ENCODE measurements at places on chromosomes 7 and 10.

DNA sequence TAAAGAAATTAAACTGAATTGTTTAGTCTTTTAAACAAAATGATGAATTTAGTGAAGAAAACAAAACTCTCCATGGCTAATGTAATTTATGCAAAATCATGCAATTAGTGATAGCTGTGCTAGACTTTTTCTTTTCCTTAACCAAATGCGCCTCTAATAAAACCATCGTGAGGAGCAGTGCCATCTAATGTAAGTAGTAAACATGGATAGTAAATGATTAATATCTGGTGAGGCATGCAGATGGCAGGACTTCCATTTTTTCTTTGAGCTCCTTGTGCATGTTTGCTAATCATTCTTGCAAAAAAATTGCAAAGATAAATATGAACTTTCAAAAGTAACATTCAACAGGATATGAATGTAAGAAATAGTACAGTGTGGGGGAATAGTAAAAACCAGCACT, 2.3 kb downstream of the INSYN2A start:
- DNase-seq = no peak

GRCh38 chr7:30164567-30164966, 29.8 kb downstream of the MTURN start:
- DNase-seq = no peak

GRCh38 chr7:127886248-127886647, 145.0 kb downstream of the LRRC4 start:
- no peak for DNase-seq

DNA sequence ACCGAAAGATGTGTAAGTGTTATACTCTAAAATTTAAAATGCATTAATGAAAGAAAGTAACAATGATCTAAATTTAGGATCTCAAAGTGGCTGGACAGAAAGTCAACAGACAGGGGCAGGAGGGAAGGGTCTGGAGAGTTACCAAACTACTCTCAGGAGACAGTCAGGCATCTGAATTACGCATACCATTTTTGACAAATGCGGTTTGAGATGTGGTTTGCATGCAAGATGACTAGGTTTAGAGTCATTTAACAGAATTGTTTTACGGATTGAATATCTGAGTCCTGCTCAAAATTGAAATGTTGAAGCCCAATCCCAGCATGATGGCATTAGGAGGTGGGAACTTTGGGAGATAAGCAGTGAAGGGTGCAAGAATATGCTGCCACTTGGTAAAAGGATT, 314.1 kb downstream of the WDR11 start:
- DNase-seq = no peak

DNA sequence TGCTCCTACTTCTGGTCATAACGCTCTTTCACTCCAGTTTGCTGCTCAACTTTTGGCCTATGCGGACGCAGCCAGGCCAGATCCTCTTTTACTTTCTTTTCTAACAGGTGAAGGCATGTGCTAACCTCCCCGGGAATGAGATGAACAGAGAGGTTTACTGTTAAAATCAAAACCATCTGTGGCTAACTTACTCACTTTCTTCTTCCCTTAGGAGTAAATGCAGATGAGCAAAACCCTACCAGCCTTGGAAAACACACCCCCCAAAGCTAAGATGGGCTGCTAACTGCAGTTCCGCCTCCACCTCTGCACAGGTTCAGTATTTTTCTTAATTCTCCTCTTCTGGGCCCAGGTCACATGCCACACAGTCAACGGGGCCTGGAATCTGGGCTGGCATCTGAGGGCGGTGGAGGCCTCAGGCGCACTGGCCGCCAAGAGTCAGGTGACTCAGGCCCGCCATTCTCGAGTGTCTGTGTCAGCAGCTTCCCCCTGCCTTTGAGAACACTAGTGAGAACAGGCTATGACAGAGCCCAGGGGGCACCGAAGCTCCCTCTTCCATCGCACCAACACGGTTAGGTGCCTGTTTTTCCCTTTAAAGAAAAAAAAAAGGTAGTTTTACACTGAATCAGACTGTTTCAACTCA, 11.1 kb downstream of the FAM53B start:
- no peak for DNase-seq

- no peak for DNase-seq
These were observed 127.5 kb downstream of the SNX10 start for GRCh38 chr7:26419198-26419597.

- DNase-seq = no peak
These were observed 688 bp downstream of the ORAI2 start for GRCh38 chr7:102434039-102434486.

- DNase-seq = no peak
These were observed 9.4 kb downstream of the PDK4 start for GRCh38 chr7:95586951-95587301.

GRCh38 chr7:88289564-88290025, 17.1 kb downstream of the STEAP4 start:
- DNase-seq = no peak

GRCh38 chr7:77917500-77918262, 119.1 kb downstream of the PHTF2 start:
- DNase-seq = no peak

DNA sequence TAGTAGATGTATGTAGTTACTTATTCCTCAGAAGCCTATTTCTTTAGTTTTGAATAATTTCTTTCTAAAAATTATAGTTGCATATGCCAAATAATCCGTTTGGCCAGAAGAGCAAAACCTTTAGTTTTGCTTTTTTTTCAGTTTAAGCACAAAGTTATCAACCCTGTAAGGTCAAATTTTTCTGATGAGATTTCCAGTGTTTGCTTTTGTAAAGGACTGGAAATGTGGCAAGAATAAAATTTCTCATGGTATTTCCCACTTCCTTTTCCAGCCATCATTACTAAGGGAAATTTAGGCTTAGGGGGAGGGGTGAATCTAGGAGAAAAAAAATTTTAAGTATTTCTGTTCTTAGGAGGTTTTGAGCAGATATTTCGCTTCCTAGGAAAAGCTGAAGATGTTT, 7.6 kb downstream of the CALD1 start:
- no peak for DNase-seq

- no peak for DNase-seq
These were observed 901.8 kb upstream of the ZWINT start for GRCh38 chr10:57262892-57263291.

GRCh38 chr7:104956753-104957450, 57.1 kb upstream of the KMT2E start:
- DNase-seq = peak; percentile 74

- DNase-seq = no peak
These were observed 125.6 kb upstream of the STEAP4 start for GRCh38 chr7:88432301-88432700.

DNA sequence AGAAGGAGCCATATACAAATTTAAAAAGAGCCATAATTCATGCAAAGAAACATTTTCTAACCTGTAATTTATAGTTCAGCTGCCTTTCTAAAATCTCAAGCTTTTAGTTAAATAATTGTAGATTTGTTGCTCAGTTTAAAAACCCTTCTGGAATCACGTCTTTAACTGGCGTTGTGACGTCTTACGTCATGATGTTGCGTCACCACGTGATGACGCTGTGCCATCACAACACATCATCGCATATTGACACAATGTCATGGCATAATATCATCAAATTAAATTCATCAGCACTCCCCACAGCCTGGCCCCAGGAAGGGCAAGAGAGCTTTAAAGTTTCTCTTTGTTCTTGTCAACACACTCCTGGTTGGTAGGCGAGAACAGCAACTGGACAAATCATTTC, 194.8 kb downstream of the GRM8 start:
- no peak for DNase-seq

GRCh38 chr10:17113889-17114540, 15.6 kb downstream of the CUBN start:
- no peak for DNase-seq

DNA sequence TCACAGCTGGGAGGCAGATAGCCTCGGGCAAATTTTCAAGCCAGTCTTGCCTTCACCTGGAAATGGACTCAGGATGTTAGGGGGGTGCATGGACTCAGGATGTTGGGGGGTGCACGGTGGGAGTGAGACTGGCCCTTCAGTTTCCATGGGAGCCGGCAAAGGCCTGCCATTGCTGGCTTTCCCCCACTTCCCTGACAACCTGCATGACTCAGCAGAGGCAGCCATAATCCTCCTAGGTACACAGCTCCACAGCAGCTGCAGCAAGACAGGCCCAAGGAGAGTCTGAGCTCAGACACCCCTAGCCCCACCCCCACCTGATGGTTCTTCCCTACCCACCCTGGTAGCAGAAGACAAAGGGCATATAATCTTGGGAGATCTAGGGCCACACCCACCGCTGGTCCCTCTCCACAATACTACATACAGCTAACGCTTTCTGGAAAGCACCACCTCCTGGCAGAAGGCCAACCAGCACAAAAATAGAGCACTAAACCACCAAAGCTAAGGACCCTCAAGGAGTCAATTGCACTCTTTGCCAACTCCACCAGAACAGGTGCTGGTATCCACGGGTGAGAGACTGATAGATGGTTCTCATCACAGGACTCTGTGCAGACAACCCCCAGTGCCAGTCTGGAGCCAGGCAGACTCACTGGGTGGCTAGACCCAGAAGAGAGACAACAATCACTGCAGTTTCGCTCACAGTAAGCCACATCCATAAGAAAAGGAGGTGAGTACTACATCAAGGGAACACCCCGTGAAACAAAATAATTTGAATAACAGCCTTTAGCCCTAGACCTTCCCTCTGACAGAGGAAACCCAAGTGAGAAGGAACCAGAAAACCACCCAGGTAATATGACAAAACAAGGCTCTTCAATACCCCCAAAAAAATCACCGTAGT, 18.3 kb downstream of the C7orf25 start:
- no peak for DNase-seq

GRCh38 chr7:131194070-131194865, 133.4 kb upstream of the MKLN1 start:
- DNase-seq = no peak

GRCh38 chr7:1931951-1932270, 261.8 kb downstream of the ELFN1 start:
- no peak for DNase-seq

- DNase-seq = no peak
These were observed 857 bp downstream of the CPXM2 start for GRCh38 chr10:123890756-123891143.

GRCh38 chr10:92662848-92663247, 26.9 kb upstream of the HHEX start:
- DNase-seq = no peak

DNA sequence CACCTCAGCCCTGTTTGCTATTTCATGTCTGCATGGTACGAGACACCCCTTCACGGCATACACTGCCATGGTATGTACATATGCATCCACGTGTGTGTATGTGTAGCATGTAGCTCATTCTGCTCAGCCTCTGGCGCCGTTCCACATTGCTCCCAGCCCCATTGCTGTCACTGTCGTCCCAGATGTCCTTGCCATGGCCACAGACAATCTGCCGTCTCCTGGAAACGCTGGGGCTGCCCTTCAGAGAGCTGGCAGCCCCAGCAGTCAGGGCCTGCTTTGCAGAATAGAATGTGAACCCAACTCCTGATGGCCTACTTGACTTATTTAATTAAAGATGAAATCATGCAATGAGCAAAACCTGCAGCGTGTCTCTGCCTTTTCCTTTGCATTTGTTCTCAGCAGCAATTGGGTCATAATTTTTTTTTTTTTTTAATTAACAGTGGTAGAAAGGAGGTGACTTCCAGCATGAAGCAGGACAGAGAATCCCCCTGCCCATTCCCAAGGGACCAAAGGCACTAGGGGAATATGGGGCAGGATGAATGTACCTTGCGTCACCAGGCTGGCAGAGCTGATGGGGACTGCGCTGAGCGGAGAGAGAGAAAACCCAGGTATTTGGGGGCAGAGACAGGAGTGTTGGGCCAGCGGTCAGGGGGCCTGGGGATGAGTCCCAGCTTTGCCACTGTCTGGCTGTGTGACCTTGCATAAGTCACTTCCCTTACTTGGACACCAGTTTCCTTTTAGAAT, 49.2 kb downstream of the CHST3 start:
- no peak for DNase-seq

- no peak for DNase-seq
These were observed 144.7 kb downstream of the MDFIC start for GRCh38 chr7:115066634-115067033.

DNA sequence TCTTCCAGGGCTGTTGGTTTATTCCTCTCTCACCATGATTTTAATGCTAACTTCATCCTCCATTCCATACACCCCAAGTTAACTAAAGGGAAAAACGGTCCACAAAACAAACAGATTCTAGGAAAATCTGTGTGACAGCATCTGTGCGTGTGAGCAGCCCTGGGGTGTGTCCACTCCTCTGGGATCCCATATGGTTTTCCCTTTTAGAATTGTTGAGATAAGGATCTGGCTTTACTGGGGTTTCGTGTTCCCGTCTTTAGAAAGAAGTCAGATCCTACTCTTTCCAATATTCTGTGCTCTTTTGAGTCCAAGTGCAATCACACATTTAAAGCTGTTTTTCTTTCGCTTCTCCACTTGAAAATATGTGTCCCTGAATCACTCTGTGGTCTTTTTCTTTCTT, 257.1 kb downstream of the KLF6 start:
- DNase-seq = no peak

- no peak for DNase-seq
These were observed 223.0 kb downstream of the ELFN1 start for GRCh38 chr7:1893036-1893435.

DNA sequence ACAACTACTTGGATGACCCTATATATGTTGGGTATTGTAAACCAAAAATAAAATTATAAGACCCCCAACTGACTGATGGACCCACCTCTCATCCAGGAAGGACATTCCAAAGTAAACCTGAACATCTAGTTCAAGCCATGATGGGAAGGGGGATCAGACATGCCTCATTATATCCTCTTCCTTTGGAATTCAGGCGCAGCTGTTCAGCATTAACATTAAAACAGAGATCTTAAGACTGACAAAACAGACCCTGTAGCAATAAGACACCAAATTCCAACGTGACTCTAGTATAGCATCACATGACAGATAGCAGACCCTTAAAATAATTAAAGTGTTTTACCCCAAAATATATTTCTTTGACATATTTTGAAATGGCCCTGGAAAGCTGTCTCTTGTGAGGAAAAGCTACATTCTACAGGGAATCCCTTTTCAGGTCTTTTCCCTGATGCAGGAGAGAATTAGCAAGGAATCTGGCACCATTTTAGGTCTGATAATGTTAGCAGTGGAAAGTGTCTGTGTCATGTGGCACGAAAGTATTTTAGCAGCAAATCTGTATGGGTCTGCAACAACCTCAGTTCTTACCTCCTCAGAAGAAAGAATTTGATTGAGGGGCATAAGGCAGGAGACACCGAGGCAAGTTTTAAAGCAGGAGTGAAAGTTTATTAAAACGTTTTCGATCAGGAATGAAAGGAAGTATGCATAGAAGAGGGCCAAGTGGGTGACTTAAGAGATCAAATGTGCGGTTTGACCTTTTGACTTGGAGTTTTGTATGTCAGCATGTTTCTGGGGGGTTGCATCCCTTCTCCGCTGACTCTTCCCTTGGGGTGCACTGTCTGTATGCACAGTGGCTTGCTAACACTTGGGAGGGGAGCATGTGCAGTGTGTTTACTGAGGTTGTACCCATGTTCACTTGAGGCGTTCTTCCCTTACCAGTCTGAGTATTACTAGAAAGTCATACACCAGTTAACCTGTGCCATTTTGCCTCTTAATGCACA, 236.6 kb upstream of the PPP1R3A start:
- DNase-seq = no peak

- DNase-seq = no peak
These were observed 27.8 kb downstream of the NKX2-3 start for GRCh38 chr10:99560277-99561126.

Data from SIG-M5 (cell line).